Progenitor cell of endocrine pancreas (in vitro differentiated cells): ENCODE measurements at places on chromosomes 3 and 15.

DNA sequence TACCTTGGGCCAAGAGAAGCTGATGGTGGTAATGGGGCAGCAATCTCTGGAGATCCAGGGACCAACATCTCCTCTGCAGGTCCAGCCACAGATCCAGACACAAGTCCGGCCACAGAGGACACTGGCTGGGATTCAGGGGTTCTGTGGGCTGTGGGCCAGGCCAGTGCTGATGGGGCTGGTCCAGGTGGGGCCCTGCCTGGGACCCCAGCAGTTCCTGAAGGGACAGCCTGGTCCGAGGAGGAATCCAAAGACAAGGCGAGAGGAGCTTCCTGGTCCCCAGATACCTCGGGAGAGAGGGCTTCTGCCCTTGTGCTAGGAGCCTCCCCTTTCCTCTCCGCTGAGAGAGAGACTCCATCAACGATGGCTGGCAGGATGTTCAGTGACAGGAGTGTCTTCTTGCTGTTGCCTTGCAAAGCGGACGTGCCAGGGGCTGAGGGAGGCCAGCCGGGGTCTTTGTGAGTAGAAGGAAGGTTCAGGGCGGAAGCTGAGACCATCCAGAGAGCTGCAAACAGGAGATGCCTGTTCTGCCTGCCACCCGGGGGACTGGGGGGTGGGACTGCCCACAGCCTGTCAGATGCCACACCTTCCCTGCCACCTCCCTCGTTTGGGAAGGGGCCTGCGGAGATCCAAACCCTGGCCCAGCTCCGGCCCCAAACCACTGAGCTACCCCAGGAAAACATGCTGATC, 24.5 kb upstream of the GOLGA6C start:
- no peak for DNase-seq

DNA sequence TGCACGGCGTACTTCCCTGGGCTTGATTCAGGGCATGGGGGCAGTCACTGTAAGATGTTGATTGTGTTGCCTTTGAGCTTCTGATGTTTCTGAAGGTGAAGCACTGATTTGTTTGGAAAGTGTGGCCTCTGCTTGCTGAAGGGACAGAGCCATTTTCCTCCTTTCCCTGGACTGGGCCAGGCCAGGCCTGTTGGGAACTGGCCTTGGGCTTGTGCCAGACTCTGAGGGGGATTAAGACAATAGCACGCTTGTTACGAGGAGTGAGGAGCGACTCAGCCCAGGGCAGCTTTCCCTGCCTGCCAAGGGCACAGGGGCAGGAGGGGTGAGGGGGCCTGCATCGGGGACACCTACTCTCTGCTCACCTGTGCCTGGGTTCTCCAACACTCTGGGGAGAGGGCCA, 42.9 kb downstream of the LINGO1 start:
- no peak for DNase-seq

- DNase-seq, result no peak
Observed at GRCh38 chr3:79200456-79200855, 567.3 kb downstream of the ROBO1 start.

GRCh38 chr3:53845881-53846133, 412 bp downstream of the CHDH start:
- DNase-seq, result peak; percentile 26

DNA sequence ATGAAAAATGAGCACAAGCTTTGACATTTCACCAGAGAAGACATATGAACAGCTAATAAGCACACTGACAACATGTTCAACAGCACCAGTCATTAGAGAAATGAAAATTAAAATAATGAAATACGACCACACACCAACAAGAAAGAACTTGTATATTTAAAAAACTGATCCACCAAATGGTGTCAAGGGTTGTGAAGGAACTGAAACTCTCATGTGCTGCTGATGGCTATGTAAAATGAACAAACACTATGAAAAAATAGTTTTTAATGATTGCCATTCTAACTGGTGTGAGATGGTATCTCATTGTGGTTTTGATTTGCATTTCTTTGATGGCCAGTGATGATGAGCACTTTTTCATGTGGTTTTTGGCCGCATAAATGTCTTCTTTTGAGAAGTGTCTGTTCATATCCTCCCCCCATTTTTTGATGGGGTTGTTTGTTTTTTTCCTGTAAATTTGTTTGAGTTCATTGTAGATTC, 193.8 kb downstream of the SCAPER start:
- DNase-seq, result no peak

DNA sequence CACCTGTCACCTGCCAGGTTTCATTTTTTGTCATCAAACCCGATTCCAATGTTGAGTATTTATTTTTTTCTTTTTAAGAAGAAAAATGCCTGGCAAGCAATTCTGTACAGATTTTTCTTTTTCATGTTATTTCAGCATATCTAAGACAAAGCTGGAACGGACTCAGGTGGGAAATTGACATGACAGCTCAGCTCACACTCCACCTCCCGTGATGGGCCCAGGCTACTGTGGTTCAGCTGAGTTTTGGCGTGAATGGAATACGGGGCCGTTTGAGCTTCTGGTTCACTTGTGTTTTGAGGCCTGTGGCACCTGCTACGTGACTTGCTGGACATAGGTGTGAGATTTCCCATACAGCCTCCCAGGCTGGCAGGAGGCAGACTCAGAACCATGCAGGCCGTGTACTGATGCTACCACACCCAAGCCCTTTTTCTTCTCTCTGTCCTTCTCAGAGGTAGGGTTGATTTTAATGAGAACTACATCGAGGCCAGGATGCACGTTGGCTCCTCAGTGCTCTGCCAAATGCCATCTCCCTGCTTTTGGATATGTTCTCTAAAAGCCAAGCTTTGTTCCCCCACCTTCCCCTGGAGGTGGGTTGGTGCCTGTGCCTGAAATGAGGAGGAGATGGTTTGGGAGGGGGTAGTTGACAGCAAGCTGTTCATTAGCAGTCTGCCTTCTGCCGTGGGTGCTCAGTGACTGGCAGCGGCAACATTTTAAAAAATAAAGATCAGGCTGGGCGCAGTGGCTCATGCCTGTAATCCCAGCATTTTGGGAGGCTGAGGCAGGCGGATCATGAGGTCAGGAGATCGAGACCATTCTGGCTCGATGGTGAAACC, 48.7 kb downstream of the TRAK1 start:
- no peak for DNase-seq

DNA sequence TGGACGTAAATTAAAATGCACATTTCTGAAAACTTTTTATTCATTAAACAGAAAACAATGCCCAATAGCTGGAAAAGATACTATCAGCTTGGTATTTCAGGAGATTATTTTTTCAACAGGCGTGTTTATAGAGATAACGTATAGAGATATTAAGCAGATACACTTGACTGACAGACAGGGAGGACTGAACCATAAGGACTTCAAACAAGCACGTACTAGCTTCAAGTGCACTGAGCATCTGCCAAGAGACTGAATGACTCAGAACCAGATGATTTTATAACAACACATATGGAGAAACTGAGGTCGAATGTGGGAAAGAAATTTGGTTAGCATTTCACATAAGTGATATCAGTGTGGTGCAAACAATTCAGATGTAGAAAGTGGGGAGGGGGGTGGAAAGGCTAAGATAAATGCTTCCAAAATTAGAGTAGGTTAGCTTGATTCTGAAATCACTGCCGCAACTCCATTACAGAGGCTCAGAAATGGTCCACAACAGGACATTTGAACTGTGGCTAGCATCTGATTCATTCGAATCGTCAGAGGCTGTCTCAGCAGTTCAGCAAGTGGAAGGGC, 103.5 kb downstream of the SEMA6D start:
- DNase-seq, result no peak

DNA sequence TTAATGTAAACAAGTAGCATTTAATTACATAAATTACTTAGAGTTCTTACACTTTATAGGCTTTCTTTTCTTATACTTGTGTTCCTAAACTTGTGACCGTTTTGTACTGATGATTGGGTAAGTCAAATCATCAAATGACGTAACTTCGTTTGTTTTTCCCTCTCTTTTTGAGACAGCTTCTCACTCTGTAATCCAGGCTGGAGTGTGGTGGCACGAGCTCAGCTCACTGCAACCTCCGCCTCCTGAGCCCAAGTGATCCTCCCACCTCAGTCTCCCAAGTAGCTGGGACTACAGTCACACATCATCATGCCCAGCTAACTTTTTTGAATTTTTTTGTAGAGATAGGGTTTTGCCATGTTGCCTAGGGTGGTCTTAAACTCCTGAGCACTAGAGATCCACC, 226.0 kb downstream of the TCF12 start:
- no peak for DNase-seq

DNA sequence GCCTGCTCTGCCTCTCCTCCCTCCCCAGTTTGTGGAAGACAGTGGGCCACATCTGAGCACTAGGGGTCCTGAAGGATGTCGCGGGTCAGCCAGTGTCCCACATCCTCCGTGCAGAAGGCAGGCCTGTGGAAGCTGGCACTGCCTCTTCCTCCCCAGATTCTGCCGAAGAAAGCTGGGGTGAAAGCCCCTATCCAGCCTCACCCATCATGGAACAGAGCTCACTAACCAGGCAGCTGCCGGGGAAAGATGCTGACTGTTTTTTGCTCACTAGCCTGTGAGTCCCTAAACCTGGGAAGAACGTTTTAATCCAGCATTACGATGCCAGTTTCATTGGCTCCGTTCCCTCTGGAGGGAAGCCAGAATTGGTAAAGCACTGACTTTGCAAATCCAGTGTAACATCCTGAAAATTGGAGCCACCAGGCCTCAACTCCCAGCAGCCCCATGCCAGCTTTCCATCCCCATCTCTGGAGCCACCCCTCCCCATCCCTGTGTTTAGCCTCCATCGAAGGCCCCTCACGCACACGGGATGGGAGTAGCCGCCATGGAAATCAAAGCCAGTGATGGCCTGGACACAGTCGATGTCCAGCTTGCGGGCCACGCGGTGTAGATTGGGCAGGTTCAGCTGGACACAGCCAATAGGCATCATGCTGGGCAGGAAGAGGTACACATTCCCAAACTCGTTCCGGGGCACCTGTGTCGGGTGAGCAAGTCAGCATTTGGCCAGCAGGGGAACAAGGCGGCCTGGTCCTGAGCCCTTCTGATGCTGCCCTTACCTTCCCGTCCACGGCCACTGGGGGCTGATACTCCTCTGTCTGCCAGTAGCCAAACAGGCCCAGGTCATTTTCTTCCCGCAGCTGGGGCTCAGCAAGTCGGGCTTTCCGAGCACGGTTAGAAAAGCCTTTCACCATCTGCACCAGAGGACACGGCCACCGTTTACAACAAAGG, 23.5 kb downstream of the TMEM43 start:
- DNase-seq, result no peak

GRCh38 chr3:39378957-39379777, 4.0 kb upstream of the SLC25A38 start:
- DNase-seq, result no peak

- DNase-seq, result no peak
Observed at GRCh38 chr3:128364808-128365360, 101.8 kb downstream of the DNAJB8 start.

GRCh38 chr15:45110256-45110820, 3.6 kb downstream of the DUOX2 start:
- no peak for DNase-seq

DNA sequence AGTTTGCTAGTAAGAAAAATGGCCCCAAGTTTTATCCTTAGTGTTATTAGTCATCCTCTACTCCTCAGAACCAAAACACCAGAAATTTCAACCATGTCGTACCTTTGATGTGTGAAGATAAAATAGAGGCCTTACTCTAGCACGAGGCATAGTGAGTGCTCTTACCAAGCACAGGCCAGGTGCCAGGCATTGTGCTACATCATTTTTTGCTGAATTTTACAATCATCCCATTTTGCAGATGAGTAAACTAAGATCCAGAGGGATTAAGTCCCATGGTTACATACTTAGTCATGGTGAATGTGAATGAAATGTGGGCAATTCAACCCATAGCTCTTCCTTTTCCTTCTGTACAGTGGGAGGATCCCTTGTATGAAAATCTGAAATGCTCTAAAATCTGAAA, 15.2 kb downstream of the LMCD1 start:
- DNase-seq, result no peak

DNA sequence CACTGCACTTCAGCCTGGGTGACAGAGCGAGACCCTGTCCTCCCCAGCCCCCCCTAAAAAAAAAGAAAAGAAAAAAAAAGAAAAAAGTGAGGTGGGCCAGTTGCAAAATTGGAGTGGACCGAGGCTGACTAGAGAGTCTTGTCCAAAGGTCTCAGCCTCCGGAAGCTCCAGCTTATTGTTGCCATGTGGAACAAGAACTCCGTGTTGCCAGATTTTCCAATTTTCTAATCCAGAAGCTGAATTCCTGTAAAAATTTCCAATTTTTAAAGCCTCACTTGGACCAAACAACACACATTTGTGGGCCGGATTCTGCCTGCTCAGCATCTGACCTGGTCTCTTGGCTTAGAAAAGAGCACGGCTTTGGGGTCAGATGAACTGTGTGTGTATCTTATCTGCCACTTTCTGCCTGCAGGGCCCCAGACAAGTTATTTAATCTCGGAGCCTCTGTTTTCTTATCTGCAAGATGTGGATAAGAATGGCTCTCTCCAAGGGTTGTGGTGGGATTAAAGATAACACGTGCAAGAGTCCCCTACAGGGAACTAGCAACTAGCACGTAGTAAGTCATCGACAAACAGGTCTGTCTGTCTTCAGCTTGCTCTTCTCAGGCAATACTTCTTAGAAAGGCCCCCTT, 73.7 kb upstream of the TLE3 start:
- DNase-seq, result no peak

DNA sequence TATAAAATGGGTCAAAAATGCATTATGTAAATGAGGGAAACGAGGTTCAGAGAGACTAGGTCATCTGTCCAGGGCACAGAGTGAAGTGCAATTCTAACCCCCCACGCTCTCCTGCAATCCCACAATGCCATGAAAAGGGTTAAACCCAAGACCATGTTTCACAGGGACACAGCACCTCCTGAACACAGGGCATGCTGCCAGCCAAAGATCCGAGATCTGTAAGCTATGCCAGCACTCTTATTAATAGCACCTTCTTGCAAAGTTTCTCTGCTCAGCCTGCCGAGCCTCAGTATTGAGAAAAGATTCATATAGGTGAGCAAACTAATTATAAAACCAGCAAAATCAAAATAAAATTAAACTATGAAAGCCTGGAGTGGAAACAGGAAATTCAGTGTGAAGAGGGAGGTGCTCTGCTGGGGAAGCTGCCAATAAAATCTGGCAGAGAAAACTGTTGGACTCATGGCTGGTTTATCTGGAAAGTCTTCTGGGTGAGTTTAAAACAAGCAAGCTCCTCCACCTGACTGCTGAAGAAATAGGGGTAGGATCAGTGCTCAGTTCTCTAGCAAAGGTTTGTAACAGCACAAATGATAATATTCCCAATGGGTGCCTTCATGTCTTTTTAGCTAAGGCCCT, 50.3 kb downstream of the LRIG1 start:
- DNase-seq, result no peak

- DNase-seq, result no peak
Observed at GRCh38 chr3:193732391-193732790, 139.4 kb downstream of the OPA1 start.

DNA sequence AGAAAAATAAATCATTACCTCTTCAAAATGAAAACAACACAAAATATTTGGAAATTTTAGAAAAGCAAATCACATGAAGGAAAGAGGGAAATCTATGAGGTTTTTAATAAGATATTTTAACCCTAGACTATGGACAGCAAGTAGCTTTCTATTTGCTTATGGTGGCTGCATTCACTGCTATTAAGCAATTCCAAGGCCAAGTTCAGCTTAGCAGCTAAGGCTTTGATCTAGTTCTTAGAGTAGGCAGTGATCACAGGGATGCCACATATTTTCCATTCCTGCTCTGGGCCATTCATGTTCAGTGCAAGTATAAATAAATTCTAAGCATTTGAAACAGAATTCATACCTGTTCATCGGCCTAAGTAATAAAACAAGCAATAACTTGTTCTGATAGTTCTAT, 235.3 kb downstream of the CDIN1 start:
- DNase-seq, result no peak
